AG08396 (cell line): ENCODE measurements at places on chromosomes 3 and 15.

- DNase-seq, result no peak
Observed at GRCh38 chr3:114454551-114455251, 160.9 kb downstream of the TIGIT start.

DNA sequence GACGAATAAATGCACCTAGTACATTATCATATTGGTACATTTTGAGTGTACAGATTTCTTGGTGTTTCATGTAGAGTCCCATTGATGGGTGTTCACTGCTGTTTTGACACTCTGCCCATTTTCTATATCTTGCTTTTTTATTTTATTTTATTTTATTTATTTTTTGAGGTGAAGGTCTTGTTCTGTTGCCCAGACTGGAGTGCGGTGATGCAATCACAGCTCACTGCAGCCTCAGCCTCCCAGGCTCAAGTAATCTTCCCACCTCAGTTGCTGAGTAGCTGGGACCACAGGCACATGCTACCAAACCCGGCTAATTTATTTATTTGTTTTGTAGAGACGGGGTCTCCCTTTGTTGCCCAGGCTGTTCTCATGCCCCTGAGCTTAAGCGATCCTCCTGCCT, 44.2 kb downstream of the DNAJC13 start:
- DNase-seq, result no peak

DNA sequence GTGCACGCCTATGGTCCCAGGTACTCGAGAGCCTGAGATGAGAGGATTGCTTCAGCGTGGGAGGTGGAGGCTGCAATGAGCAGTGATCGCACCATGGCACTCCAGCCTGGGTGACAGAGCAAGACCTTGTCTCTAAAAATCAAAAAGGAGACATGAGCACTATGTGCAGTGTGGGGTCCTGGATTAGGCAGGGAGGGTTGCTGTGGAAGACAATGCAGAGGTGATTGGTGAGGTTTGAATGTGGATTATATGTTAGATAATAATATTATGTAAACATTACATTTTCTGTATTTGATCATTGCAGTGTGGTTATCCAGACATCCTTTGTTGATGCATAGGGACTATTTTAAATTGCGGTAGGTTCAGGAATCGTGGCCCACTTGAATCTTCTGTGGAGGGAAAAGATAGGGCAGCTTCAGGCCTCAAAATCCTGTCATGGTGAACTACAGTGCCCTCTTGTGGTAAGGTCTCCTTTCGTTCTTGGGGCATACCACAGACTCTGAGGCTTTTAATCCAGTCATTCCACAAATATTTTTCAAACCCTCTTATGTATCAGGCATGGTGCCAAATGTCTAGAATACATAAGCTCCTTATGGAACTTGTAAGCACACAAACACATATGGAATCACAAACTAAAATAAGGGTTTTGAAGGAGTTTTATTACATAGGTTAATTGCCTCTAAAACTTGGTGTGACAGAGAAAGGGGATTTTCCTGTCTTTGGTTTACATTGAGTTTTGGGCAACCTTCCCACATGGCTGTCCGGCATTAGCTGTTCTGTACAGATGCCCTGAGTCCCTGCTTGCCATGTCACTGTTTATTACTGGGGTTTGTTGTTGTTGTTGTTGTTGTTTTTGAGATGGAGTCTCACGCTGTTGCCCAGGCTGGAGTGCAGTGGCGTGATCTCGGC, 37.7 kb downstream of the GPD1L start:
- DNase-seq, result peak; percentile 86

- no peak for DNase-seq
Observed at GRCh38 chr3:28210968-28211713, 30.3 kb upstream of the CMC1 start.

GRCh38 chr3:42520336-42520735, 17.9 kb downstream of the VIPR1 start:
- DNase-seq, result no peak

DNA sequence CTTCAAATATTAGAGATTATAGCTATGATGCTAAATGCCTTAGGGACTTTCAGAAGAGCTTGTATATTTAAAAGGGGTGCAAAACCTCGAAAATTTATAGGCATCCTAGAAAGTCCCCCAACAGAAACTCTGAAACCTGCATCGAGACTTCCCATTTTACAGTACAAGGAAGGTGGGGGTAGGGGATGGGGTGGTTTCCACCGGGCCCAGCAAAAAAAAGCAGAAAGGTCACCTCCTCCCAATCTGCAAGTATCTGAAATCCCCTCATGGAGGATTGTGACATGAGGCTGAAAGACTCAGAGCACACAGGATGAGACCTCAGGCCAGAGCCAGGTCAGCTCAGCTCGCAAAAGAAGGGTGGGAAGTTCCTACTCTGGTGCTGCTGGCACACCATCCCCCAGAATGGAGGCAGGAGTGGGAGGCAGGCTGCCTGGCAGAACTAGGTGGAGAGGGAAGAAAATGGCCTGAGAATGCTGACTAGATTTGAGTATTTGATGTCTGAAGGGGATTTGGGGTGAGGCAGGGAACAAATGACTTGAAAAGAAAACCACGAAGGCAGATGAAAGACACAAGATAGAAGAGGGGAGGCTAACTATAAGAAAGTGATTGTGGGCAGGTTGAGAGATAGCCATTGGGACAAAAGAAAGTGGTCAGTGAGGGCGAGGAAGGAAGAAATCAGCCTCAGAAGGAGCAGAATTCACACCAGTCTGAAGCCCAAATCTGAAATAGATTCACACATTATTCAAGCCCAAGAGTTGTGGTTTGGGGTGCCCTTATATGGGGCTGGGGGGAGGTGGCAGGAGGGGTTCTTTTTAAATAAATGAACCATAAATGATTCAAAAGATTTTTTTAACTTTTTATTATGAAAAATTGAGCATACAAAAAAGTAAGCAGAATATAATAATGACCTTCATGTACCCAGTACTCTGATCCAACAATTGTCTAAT, 22.5 kb upstream of the TSC22D2 start:
- no peak for DNase-seq

DNA sequence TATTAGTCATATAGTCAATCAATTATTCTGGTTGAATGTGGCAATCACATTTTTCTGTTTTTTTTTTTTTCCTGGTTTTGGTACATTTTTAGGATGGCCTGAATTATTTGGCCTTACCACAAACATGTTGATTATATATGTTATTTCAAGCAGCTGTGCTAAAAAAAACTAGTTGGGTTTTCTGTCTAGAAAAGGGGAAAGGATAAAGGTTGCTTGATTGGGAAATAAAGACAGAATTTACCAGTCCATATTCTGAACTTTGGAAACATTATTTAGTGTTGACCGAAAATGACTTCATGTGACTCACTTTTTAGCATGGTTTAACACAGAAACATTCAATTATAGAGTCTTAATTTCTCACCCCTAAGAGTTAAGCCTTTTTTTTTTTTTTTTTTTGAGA, 8.1 kb downstream of the MORF4L1 start:
- no peak for DNase-seq

- DNase-seq, result no peak
Observed at GRCh38 chr15:73232776-73233175, 136.0 kb downstream of the HCN4 start.

DNA sequence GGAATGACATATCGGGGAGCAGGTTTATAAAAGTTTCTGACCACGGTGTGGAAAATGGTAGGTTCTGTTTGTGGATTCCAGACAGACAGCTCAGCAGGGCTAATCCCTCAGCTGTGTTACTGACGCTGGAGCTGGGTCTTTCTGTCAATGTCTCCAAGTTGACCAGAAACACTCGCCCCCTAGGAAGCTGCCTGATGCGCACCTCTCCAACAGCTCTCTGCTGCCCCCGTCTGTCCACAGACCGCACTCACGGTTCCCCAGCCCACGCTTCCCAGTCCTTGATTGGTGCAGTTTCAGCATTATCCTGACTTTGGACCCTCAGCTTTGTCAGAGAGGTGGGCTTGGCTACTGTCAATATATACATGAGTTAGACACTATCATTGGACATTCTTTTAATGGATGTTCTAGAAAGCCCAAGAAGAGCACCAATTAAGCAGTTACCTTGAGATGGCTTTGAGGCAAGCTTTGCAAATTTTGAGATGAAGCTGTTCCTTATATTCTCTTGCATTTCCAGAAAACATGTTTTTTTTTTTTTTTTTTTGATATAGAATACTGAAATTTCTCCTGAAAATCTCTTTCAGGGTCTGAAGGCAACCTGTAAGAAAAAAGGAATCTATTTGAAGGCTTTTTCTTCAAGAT, 98.9 kb upstream of the TBC1D5 start:
- DNase-seq, result peak; percentile 73

DNA sequence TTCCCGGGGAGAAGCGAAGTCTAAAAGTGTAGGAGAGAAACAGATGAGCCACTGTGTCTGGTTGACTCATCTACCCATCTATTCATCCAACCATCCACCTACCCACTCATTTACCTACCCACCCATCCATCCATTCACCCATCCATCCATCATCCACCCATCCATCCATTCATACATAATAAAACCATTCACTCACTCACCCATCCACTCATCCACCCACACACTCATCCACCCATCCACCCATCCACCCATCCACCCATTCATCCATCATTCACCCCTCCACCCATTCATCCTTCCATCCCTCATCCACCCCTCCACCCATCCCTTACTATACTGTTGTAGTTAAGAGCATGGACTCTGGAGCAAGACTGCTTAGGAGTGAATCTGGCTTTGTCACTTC, 136.4 kb upstream of the ATP2B2 start:
- DNase-seq, result no peak

DNA sequence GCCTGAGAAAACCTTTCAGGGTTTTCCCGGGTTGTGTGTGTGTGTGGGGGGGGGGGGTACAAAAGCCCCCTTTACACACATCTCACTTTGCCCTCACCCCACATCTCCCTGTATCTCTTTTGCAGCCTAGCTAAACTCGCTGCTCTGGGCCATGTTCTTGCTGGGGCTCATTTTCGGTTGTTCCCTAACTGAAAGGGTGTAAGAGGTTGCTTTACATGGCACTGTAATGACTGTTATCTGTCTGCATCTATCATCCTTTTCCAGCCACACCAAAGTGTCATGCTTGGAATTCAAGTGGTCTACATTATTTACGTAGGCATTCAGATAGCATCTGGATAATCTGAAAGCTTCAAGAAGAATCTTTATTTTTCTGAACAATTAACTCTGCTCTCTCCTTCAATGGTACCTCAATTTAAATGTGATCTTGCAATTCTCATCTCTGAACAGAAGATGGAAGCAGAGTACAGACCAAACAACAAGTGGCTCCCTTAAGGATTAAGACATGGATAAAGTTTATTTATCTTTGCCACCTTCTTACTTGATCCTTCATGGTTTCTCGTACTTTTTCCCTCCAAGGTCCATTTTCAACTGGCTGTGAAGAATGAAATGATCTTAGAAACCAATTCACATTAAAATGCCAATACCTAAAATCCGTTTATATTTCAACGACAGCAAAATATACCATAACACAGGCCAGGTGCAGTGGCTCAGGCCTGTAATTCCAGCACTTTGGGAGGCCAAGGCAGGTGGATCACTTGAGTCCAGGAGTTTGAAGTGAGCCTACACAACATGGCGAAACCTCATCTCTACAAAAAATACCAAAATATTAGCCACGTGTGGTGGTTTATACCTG, 34.9 kb downstream of the DCLK3 start:
- peak; percentile 49 for DNase-seq

GRCh38 chr3:13233487-13234485, 160.6 kb upstream of the IQSEC1 start:
- DNase-seq, result no peak

DNA sequence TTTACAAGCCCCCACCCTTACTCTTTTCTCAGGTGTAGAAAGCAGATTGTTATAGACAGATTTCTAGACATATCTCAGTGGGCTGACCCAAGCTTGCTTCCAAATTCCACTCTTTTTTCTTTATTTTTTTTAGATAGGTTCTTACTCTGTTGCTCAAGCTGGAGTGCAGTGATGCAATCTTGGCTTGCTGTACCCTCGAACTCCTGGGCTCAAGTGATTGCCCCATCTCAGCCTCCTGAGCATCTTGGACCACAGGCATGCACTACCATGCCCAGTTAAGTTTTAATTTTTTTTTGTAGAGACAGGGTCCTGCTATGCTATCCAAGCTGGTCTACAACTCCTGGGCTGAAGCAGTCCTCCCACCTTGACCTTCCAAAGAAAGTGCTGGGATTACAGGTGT, 53.5 kb upstream of the ADAMTS9 start:
- no peak for DNase-seq
